ENCODE measurements at places on chromosomes 3 and 15.

DNA sequence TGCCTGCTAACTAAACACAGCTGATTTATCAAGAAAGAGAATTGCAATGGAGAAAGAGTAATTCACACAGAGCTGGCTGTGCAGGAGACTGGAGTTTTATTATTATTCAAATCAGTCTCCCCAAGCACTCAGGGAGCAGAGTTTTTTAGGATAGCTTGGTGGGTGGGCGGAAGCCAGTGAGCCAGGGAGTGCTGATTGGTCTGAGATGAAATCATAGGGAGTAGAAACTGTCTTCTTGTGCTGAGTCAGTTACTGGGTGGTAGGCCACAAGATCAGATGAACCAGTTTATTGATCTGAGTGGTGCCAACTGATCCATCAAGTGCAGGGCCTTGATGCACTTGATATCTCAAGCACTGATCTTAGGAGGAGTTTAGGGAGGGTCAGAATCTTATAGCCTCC, 891.9 kb upstream of the CADM2 start:
- DNase-seq: no peak

DNA sequence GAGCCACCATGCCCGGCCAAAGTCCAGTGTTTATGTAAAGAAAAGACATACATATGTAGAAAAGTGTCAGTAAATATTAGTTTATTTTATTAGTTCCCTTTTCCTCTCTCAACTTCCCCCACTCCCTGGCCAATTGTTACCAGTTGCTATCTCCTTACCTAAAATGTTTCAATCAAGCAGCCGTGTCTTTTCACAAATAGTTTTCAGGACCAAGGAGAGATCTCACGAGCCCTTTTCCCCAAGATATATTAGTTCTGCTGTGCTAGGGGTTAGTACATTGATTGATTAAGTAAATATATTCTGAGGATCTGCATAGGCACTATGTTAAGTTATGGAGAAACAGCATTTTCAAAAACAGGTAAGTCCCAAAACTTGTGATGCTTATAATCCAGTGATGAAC, 87.4 kb downstream of the ZIC4 start:
- DNase-seq: no peak

- no peak for DNase-seq
These were observed 98.2 kb downstream of the HHLA2 start for GRCh38 chr3:108394563-108394962.

DNA sequence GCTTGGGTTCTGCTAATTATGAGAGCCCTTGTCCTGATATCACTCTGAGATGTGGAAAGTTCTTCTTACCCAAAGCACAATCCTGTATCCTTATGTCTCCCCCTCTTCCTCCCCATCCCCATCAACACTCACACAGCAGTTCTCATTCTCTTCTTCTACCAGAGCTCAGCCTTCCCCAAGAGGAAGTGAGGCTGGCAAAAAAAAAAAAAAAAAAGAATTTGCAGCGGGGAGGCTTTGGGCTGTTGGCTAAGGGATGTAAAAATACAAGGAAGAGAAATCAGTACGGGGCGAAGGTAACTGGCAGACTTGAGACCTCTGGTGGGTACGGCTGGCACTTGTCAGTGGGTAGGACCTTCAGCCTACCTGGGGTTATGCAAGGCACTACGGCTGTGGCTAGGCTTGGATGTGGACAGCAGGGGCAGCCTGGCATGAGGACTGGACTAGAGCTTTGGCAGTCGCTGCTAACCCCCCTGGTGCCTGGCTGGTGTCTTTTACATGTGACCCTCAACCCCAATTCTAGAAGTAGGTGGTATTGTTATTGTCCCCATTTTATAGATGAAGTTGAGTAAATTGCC, 5.4 kb downstream of the VIPR1 start:
- DNase-seq: no peak

GRCh38 chr3:121584418-121584817, 8.8 kb upstream of the FBXO40 start:
- no peak for DNase-seq

DNA sequence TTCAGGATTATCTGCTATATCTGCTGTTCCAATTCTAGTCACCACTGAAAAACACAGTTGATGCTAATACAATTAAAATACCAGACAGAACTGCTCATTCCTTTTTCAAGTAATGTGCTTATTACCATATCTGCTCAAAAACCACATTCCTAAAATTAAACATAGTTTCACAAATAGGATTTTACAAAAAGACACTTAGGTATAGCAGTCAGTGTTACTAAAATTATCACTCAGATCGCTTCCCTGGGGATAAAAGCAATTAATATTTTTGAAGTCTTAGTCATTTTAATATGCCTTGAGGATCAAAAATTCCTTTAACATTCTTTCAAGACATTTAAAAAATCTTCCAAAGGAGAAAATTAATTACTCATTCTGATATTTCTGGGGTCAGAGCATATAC, 71.5 kb downstream of the RAD18 start:
- no peak for DNase-seq

DNA sequence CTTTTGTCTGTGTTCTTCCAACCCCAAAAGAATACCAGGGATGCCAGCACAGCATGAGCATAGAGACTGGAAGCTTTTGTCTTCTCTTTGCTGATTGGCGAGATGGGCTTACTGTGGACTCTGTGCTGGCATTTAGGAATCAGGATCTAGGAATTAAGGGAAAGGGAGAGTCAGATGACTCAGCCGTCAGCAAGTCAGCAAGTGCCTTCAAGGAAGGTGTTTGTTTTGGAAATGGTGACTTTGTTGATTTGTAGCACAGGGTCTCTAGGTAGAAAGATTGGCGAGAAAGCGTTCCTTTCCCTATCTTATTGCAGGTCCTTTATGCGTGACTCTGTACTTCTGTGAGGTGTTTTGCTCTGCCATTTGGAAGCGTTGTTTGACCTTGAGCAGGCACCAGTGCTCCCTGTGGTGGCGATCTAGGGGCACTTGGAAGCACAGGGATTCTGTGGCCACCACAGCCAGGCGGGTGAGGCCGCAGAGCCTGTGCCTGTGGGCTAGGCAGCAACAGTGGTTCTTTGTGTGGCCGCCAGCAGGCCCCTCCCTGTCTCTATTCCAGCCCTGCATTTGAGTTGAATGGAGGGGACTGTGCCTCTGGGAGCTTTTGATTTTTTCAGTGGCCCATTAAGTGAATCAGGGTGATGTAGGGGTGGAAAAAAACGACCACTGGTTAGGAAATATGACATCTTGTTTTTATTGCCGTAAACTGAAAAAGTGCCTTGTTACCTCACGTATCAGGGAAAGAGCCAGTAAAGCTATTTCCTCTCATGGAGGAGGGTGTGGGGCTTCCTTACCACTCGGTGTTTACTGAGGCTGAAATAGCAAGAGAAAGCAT, 19.0 kb downstream of the FAN1 start:
- DNase-seq: no peak

DNA sequence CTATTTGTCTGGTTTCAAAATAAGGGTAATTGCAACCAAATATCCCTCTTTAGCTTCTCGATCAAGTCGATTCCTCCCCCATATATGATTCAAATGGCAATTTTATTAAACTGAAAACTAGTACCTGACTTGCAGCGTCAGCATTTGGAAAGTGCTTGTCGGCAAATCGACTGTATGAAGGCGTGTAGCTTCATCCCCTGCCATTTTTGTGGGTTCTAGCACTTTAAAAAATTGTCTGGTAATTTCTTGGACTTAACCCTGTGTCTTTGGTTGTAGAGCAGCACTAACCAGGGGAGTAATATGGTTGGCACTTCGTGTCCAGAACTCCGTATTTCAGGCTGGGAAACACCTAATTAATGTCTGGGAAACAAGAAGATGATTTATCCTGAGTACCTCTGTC, 573 bp downstream of the MME start:
- DNase-seq: no peak

DNA sequence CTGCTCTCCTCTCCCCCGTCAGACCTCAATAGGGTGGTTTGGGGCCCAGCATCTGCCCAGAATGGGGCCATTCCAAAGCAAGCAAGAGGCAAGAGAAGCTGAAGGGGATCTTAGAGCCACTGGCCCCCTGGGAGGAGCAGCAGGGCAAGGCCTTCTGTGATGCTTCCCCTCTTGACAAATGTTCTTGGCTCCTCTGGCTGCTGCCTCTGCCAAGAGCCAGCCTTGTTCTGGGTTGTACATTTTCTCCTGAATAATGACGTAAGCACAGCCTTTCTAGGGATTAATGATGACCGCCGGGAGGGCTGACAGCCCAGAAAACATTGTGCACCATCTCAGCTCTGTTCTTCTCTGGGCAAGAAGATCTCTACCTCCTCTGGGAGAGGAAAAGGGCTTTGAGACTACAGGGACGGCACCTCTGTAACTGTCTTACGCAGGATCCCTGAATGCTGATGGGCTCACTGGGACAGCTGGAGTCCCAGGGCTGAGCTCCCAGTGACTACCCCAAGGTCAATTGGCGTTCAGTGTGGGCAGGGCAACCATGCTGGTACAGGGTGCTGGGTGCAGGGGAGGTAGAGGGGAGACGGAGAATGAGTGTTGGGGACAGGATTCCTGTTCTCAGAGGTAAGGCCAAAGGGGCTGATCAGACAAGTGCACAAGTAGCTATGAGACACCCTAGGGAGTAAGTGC, 253.3 kb downstream of the FAM43A start:
- DNase-seq: no peak
